AG04450 (cell line): ENCODE measurements at places on chromosomes 7 and 10. TPM values are rescaled to one million over a fixed set of nuclear protein-coding genes. Genes with fewer than 3 reads are reported as not detected.

The GCK gene
- polyA plus RNA-seq, result 0.35 and 0.47 TPM in 2 replicates

The UBE2D1 gene
- 24.3 and 36.1 TPM in 2 replicates for polyA plus RNA-seq

The NKX2-3 gene
- not detected in 2 replicates for polyA plus RNA-seq

The FBXL13 gene
- polyA plus RNA-seq, result 0.79 and 0.95 TPM in 2 replicates

- no peak for DNase-seq
These were observed 109.3 kb downstream of the UBE2H start for GRCh38 chr7:129843365-129843898.

GRCh38 chr10:16886031-16886430 is 68.8 kb upstream of the RSU1 start:
- DNase-seq, result no peak

GRCh38 chr7:106779877-106780276 is 85.2 kb upstream of the PIK3CG start:
- DNase-seq, result no peak

DNA sequence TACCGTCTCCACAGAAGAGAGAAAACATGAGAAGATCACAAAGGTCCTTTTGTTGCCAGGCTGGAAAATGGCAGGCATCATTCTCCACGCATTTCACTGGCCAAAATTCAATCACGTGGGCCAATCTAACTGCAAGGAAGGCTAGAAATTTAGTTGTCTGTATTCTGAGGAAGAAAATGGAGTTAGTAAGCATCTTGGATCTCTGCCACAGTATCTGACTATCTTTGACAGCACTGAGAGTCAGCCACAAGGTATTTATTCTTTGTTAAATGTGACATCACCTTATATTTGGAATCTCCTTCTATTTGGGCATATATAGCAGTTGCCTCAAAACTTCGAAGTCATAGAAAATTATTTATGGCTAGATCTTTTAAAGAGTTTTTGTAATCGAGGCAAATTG is 213.9 kb downstream of the NSUN6 start:
- DNase-seq, result no peak

DNA sequence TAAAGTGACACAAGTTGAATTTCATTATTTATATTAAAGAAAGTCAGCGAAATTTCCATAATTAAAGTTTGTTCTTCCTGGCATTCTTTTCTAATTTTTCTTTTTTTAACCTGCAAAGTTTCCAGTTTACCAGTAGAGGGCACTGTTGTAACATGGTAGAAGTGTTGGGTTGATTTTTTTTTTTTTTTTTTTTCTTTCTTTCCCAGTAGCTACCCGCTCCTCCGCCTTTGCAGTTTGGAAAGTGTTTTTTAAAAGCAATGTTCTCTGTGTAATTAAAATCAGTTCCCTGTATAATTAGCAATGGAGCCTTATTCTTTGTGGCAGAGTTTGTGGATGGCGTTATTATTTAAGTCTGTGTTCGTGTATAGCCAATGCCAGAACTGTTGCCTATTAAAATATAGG is 53.7 kb downstream of the TAF3 start:
- no peak for DNase-seq

- DNase-seq, result no peak
These were observed 11.9 kb upstream of the SFR1 start for GRCh38 chr10:104109908-104110662.
